Suprapubic skin (tissue), 4 donors: ENCODE measurements at places on chromosomes 12 and 14. TPM values are rescaled to one million over a fixed set of nuclear protein-coding genes. Genes with fewer than 3 reads are reported as not detected.

The ADGRD1 gene
- 12.4 TPM for total RNA-seq

The CAMKK2 gene
- total RNA-seq = 24.9 TPM

The MYH6 gene
- total RNA-seq = not detected

The KRT6A gene
- total RNA-seq = 1,258 TPM

The KRT5 gene
- total RNA-seq = 9,625 TPM
